ENCODE measurements at places on chromosomes 3 and 15.
A peak's percentile ranks its signal among the peaks of the same experiment; 100 is the strongest.

GRCh38 chr3:139288266-139288821, 55.5 kb upstream of the MRPS22 start:
- H3K4me1 ChIP-seq: no peaks in the 10 kb centered on the region
- no peaks in the 10 kb centered on the region for H3K36me3 ChIP-seq
- H3K27ac ChIP-seq: no peak overlapping the region
- H3K4me3 ChIP-seq: no peak overlapping the region

- peaks cover 26% of the 10 kb centered on the region for H3K4me1 ChIP-seq
- DNase-seq: no peak
- peak overlapping the region; percentile 26 for H3K27ac ChIP-seq
- peaks cover 7% of the 10 kb centered on the region for H3K36me3 ChIP-seq
- no peaks in the 10 kb centered on the region for H3K27me3 ChIP-seq
Observed at GRCh38 chr3:71208211-71209095, 375.1 kb downstream of the FOXP1 start.

GRCh38 chr15:45640616-45641015, 5.8 kb downstream of the SQOR start:
- no peak overlapping the region for H3K4me3 ChIP-seq
- H3K27me3 ChIP-seq: no peaks in the 10 kb centered on the region
- peaks cover 66% of the 10 kb centered on the region for H3K36me3 ChIP-seq
- no peak for DNase-seq

- peaks cover 10% of the 10 kb centered on the region for H3K4me1 ChIP-seq
- no peak for DNase-seq
- H3K36me3 ChIP-seq: peaks cover 24% of the 10 kb centered on the region
- no peak overlapping the region for H3K4me3 ChIP-seq
- H3K27me3 ChIP-seq: no peaks in the 10 kb centered on the region
Observed at GRCh38 chr3:71160785-71161546, 422.6 kb downstream of the FOXP1 start.

DNA sequence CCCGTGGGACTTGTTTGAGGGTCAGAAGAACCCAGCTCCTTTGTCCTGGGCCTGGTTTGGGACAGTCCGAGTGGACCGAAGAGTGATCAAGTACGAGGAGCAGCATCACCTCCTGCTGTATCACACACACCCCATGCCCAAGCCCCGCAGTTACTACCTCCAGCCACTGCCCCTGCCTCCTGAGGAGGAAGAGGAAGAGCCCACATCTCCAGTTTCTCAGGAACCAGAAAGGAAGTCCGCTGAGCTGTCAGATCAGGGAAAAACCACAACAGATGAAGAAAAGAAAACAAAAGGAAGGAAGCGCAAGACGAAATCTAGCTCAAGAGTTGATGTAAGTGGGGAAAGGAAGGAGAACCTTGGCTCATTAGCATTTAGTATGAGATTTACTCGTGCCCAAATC, 3.3 kb upstream of the P2RY12 start:
- H3K27ac ChIP-seq: no peak overlapping the region
- H3K36me3 ChIP-seq: no peaks in the 10 kb centered on the region
- no peak overlapping the region for H3K4me3 ChIP-seq
- no peak for DNase-seq
- H3K27me3 ChIP-seq: no peaks in the 10 kb centered on the region

DNA sequence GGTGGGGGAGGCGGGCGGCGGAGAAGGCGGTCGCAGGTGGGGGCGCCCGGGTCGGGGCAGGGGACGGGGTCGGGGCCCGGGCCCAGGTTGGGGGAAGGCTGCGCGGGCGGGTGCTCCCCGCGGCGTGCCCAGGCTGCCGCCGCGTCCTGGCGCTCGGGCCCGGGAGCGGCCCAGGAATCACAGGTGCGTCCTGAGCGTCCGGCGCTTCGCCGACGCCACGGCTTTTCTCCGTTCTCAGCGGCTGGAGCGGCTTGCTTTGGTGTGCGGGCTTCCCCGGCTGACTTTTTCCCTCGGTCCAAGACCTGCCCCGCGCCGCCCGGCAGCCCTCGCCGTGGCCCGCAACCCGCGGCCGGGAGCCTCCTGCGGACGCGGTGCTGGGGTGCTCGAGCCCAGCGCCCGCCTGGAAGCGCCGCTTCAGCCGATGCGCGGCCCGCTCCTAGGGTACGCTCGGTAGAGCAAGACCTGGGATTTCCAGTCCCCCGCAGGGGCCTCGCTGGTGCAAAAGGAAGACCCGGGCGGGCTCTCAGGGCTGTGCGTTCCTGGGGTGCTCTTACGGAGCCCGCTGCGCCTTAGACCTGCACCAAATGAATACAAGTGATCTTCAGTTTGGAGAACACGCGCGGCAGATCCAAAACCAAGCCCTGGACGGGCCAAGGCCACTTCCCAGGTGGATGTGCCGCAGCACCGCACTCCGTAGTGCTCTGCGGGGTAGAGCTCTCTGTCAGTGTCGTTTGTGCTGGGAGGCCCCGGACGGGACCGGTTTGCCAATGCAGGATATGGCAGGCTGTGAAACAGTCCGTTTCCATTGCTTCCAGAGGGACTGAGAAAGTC, 639 bp downstream of the NIPA1 start:
- DNase-seq: peak; percentile 29
- H3K36me3 ChIP-seq: peaks cover 29% of the 10 kb centered on the region
- peak overlapping the region; percentile 74 for H3K27ac ChIP-seq
- H3K4me3 ChIP-seq: peak overlapping the region; percentile 85
- no peaks in the 10 kb centered on the region for H3K27me3 ChIP-seq

GRCh38 chr15:74220475-74221248, 15.5 kb upstream of the CCDC33 start:
- no peak overlapping the region for H3K4me3 ChIP-seq
- H3K27me3 ChIP-seq: peaks cover 35% of the 10 kb centered on the region
- no peak for DNase-seq
- H3K27ac ChIP-seq: no peak overlapping the region
- H3K36me3 ChIP-seq: no peaks in the 10 kb centered on the region

- H3K27ac ChIP-seq: no peak overlapping the region
- no peak overlapping the region for H3K4me3 ChIP-seq
- H3K27me3 ChIP-seq: peaks cover 7% of the 10 kb centered on the region
- DNase-seq: no peak
- no peaks in the 10 kb centered on the region for H3K36me3 ChIP-seq
Observed at GRCh38 chr15:79169526-79170133, 79.0 kb upstream of the RASGRF1 start.

- peaks cover 1% of the 10 kb centered on the region for H3K36me3 ChIP-seq
- peak overlapping the region; percentile 75 for H3K27ac ChIP-seq
- DNase-seq: no peak
- H3K4me1 ChIP-seq: peaks cover 22% of the 10 kb centered on the region
Observed at GRCh38 chr3:106827515-106828213, 549.6 kb upstream of the CCDC54 start.

DNA sequence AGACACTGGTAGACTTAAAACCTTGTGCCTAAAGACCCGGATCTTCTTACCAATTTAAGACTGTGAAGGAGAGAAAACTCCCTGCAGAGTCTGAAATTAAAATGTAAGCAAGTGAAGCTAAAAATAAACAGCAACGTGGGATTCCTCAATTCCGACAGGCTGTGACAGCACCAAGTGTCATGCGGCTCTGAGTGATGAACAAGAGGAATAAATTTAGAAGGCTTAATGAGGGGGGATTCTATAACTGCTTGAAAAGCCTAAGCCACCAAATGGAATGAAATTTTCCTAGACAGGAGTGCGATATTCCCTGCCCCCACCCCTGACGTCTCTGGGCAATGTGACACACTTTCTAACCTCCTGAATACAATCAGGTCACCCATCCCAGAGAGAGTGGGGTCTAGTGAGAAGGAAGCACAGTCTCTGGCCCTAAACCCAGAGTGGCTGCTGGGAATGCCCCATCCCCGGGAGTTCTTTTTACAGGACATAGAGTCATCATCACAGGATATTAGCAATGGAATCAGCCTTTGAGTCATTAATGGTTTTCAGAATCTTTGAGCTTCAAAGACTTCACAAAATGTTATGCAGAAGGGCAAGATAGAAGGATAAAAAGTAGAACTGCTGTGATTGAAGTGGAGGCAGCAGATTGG, 114.3 kb downstream of the EDEM1 start:
- H3K27me3 ChIP-seq: peaks cover 6% of the 10 kb centered on the region
- no peaks in the 10 kb centered on the region for H3K4me1 ChIP-seq
- no peak for DNase-seq
- H3K36me3 ChIP-seq: no peaks in the 10 kb centered on the region

- H3K4me3 ChIP-seq: no peak overlapping the region
- H3K4me1 ChIP-seq: no peaks in the 10 kb centered on the region
- no peak for DNase-seq
- H3K27me3 ChIP-seq: no peaks in the 10 kb centered on the region
- H3K27ac ChIP-seq: no peak overlapping the region
Observed at GRCh38 chr3:195060217-195060481, 210.8 kb downstream of the XXYLT1 start.

DNA sequence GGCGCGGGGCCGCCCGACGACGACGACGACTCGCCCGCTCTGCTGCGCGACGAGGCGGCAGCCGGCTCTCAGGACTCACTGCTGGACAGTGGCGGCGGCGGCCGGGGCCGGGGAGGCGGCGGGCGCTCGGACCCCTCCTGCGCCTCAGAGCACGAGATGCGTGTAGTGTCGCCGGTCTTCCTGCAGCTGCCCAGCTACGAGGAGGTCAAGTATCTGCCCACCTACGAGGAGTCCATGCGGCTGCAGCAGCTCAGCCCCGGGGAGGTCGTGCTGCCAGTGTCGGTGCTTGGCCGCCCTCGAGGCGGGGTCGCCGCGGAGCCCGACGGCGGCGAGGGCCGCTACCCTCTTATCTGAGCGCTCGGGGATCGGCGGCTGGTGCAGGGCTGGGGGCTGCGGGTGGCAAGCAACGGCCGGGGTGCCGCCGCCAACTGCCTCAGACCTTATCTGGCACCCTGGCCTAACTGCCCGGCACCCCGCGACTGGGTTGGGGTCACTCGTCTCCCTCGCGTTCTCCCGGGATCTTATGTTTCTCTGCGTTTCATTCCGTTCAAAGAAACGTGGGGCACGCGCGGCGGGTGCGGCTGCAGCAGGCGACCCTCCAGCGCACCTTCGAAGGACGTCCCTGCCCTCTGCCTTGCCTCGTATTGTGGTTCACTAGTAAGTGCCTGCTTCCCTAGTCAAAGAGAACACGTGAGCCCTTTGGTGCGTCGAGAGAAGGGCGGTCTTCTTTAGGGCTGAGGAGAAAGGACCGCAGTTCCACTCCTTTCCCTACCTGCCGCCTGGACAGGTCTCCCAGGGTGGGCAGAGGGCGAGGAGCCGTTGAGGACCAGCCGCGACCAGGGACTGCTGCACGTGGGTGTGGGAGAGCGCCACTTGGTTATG, 1.0 kb downstream of the C3orf80 start:
- H3K27ac ChIP-seq: peak overlapping the region; percentile 57
- H3K4me3 ChIP-seq: peak overlapping the region; percentile 87
- peaks cover 59% of the 10 kb centered on the region for H3K27me3 ChIP-seq
- DNase-seq: no peak
- no peaks in the 10 kb centered on the region for H3K36me3 ChIP-seq
- peaks cover 18% of the 10 kb centered on the region for H3K4me1 ChIP-seq
